Liver (tissue), 10 donors: ENCODE measurements at places on chromosomes 3 and 15. TPM values are rescaled to one million over a fixed set of nuclear protein-coding genes. Genes with fewer than 3 reads are reported as not detected.

WNT7A gene
- total RNA-seq = not detected

TIMP4 gene
- total RNA-seq = 1.7 TPM

BTLA gene
- total RNA-seq = 0.28 TPM

DNA sequence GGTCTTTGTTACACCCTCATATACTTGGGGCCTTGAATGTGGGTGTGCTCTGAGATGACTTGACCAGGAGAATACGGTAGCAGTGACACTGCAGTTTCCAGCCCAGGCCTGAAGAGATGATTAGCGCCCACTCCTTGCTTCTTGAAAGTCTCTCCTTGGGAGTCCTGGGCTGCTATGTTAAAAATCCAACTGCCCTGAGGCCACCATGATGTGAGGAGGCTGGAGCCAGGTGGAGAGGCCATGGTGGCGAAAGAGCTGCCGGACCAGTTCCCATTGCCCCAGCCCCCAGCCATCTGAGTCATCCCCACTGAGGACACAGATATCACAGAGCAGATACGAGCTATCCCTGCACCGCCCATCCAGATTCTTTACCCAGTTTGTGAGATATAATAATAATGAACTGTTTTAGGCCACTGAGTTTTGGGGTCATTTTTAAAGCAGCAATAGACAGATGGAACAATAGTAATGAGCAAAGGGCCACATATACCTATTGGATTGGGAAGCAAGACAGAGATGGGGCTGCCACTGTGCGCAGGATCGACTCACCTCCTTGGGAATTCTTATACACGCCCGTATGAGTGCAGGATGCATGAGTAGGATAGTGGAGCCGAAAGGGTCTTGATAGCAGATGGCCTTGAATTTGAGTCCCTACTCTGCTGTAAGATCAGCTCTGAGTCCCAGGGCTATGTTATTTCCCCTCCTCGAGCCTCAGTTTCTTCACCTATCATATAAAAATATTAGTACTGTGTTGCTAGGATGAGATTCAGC is 12.1 kb upstream of the GATA2 start:
- no peak for DNase-seq

DNA sequence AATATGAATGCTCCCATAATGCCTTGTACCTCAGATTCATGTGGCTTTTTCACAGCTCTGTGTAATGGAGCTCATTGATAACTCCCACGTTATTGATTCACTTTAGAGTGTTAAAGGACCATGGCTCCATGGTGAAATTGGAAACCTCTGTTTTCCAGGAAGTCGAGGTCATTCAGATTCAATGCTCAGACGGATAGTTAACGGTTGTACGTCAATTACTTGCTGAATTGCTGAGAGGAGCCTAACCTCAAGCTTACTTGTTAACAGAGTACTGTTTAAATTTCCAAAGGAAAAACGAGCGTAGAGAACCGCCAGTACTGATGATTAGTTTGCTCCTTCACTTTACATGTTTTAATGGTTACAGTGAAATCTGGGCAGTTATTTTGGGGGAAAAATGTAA is 11.1 kb downstream of the ABHD17C start:
- DNase-seq = no peak

- no peak for DNase-seq
Observed at GRCh38 chr15:62503451-62503850, 338.4 kb upstream of the C2CD4B start.

DNA sequence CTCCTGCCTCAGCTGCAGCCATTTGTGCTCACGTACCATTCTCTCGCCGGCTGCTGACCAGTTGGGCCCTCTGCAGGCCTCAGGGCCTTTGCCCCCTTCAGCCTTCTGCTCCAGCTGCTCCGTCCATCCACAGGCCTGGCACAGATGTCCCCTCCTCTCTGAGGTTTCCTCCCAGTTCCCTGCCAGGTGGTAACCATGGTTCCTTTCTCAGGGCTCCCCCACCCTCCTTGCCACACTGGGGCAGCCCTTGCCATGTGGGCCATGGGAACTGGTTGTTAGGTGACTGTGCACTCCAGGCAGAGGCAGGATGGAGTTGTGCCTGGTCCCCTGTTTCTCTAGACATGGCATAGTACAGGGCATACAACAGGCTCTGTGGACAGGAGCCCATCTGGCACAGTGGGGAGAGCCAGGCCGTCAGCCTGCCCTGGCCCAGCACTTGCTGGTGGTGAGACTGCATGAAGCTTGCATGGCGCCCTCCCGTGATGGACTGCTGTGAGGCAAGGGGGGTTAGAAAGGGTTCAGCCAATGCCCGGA is 148.9 kb downstream of the DNAJB8 start:
- DNase-seq = no peak

- DNase-seq = no peak
Observed at GRCh38 chr3:66582721-66583423, 82.0 kb upstream of the LRIG1 start.

- DNase-seq = no peak
Observed at GRCh38 chr15:94177112-94177511, 54.2 kb upstream of the MCTP2 start.

HGD gene
- 83.5 TPM for total RNA-seq

- DNase-seq = no peak
Observed at GRCh38 chr3:17023006-17023664, 138.4 kb downstream of the PLCL2 start.

DNA sequence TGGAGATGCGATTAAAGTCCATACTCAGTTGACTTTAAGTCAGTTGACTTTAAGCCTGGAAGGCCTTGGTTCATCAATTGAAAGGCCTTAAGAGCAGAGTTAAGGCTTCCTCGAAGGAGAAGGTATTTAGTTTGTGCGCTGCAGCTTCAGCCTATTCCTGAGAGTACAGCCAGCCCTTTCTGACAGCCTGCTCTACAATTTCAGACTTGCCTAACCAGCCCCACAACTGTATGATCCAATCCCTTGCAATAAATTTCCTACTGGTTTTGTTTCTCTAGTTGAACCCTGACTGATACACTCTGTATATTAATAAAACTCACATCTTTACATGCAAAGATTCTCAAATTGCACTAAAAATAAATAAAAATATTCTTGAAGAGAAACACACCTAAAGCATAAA is 66.1 kb upstream of the RORA start:
- no peak for DNase-seq

DNA sequence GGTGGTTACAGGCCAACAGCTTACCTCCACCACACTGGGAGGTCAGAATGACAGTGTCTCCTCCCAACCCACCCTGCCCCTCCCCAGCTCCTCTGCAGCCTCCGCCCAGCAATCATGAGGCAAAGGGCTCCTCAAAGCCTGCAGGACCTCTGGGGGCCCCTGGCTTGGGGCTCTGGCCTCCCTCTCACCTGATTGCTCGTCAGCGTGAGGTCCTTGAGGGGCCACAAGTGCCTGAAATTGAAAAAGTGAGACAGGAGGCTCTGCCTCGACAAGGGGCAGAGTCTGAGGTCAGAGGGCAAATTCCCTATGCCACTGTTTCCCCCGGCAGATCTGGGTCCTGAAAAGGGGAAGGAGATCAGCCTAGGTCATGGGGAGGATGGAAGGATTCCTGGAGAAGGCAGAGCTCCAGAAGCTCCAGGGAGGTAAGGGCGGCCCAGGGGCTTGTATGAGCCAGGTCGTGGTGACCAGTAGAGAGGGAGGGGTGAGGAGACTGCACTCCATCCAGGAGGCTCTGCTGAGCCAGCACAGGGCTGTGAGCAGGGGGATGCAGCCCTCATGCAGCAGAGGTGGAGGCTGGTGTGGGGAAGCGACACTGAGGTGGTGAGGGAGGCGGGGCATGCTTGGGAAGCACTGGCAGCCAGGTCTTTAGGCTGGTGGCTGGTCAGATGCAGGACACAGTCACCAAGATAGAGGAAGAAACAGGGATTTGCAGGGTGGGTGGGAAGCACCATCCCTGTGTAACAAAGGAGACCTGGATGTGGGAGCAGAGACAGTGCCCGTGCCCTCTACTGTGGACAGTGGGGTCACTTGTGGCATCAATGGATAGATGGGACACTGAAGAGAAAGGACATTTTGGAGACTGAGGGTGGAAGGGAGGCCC is 20.1 kb downstream of the ALS2CL start:
- DNase-seq = no peak

GRCh38 chr3:182412066-182412465 is 381.2 kb upstream of the ATP11B start:
- no peak for DNase-seq

GRCh38 chr15:52155878-52156277 is 35.3 kb downstream of the GNB5 start:
- DNase-seq = no peak

EID1 gene
- 63.4 TPM for total RNA-seq

GRCh38 chr15:98813951-98814350 is 165.6 kb downstream of the IGF1R start:
- no peak for DNase-seq

GRCh38 chr3:48465531-48466378 is 19.2 kb downstream of the ATRIP start:
- peak; percentile 76 for DNase-seq

GRCh38 chr3:173659972-173660371 is 262.4 kb downstream of the NLGN1 start:
- DNase-seq = no peak

DNA sequence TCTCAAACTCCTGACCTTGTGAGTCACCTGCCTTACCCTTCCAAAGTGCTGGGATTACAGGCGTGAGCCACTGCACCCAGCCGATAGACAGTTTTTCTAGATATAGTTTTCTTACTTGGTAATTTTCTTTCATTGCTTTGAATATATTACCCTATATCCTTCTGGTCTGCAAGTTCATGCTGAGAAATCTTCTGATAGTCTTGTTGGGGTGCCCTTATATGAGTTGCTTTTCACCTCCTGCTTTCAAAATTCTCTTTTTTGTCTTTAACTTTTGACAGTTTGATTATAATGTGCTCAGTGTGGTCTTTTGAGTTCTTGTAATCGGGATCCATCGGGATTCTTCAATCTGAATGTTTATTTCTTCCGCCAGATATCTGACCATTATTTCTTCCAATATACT is 217.3 kb downstream of the GREM1 start:
- no peak for DNase-seq

DNA sequence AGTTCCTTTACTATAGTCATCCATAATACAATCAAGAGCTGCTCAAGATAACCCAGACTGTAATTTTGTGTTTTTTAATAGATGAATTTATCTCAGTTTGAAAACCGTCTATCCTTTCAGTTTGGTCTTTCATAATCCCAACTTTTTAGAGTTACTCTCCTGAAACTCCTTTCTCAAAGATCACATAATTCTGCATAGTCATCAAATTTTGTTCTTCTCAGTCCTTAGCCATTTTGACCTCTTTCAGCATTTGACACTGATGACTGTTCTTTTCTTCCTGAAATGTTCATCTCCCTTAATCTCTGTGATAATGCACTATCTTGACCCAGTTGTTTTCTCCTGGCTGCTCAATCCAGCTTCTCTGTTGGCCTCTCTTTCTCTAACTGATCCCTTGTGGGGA is 47.5 kb upstream of the RAD51 start:
- DNase-seq = no peak

DNA sequence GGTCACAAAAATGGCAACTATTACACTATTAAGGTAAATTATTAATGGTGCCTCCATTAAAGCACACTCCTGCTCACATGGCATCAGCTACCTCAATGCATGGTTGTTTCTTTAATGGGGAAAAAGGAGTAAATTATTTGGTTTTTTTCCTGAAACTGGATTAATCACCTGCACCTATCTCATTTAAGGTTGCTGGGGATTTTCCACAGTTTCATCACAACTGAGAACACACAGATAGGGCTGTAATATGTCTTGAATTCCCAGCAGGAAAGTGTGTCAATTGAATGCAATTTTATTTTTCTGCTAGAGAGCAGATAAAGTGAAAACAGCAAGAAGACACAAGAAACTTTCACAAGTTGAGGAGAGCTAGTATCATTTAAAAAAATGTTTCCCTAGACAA is 36.4 kb downstream of the RFTN1 start:
- no peak for DNase-seq

PCLAF gene
- total RNA-seq = 72.2 TPM

- DNase-seq = no peak
Observed at GRCh38 chr15:52352086-52352485, 56.5 kb upstream of the MYO5C start.

GRCh38 chr3:113231391-113231790 is 20.0 kb downstream of the BOC start:
- no peak for DNase-seq

COLQ gene
- total RNA-seq = 0.33 TPM

DNA sequence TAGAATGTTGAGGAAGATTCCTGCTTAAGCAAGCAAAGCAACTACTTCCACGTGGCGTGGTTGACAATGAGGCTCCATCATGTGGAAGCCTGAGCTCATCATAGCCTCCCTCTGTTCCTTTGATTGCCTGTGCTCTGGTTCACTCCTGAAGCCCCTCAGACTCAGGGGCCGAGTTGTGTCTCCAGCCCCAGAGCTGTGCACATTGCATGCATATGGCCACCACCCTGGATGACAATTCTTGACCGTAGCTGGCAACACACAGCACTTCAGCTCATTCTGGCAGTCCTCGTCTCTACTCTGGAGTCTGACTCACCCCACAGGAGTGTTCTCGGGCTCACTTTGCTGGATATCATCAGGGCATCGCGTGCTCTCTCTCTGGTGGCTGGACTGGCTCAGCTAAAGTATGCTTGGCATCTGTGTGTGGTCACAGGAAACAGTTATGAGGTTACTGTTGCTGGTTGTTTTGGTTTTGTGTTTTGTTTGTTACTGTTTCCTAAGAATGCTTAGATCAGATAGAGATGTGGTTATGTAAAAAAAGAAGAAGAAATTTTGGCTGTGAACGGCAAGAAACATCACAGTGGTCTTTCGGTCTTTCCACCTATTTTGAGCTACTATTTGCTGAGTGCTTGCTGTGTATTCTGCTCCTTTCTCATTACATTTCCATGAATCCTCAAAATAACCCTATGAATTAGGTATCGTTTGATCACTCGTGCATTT is 41.6 kb upstream of the MRPS22 start:
- DNase-seq = no peak

DNA sequence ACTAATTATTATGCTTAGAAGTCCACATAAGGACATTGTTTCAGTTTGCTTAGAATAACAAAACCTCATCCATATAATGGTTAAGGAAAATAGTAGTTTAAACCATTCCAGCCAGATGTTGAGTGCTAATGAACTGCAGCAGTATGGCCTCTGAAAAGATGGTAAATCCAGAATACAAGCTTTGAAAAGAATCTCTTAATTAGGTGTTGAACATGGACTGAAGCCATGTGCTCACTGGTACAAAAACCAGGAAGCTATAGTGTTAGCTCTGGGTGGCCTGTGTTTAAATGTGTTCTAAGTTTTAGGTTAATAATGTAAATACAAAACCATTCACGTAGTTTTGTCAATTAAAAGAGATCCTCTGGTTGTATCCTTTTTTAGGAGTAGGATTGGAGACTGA is 78.2 kb downstream of the GALK2 start:
- DNase-seq = no peak

GRCh38 chr15:72237029-72237852 is 6.3 kb upstream of the PKM start:
- no peak for DNase-seq

- no peak for DNase-seq
Observed at GRCh38 chr3:163462446-163462845, 1615.8 kb downstream of the SI start.

CLSTN2 gene
- 2.2 TPM for total RNA-seq

DNA sequence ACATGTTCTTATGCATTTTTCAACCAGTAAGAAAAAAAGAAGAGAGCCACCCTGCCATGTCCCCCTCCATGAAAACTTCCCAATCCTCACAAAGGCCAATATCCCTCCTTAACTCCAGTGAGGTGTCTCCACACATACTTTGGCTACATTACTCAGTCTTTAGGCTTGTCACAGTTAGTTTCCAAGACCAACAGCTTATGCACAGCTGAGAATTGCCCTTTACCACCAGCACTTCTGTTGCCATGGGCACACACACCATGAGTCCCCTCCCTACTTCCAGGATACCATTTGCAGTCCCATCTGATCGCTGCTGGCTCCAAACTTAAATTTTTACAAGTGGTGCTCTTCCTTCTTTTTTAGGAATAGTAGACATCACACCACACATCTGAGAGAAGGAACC is 150.3 kb upstream of the STRIT1 start:
- DNase-seq = no peak
